Fibroblast of lung (primary cell): ENCODE measurements at places on chromosomes 4 and X. TPM values are rescaled to one million over a fixed set of nuclear protein-coding genes. Genes with fewer than 3 reads are reported as not detected.

The PHOX2B gene
- not detected in 2 replicates for total RNA-seq

GRCh38 chr4:16692046-16692445 lies 206.4 kb downstream of the LDB2 start:
- H3K27me3 ChIP-seq: no peaks in the 10 kb centered on the region
- no peak overlapping the region for H3K4me3 ChIP-seq
- H3K27ac ChIP-seq: no peak overlapping the region
- DNase-seq: peak; percentile 85

DNA sequence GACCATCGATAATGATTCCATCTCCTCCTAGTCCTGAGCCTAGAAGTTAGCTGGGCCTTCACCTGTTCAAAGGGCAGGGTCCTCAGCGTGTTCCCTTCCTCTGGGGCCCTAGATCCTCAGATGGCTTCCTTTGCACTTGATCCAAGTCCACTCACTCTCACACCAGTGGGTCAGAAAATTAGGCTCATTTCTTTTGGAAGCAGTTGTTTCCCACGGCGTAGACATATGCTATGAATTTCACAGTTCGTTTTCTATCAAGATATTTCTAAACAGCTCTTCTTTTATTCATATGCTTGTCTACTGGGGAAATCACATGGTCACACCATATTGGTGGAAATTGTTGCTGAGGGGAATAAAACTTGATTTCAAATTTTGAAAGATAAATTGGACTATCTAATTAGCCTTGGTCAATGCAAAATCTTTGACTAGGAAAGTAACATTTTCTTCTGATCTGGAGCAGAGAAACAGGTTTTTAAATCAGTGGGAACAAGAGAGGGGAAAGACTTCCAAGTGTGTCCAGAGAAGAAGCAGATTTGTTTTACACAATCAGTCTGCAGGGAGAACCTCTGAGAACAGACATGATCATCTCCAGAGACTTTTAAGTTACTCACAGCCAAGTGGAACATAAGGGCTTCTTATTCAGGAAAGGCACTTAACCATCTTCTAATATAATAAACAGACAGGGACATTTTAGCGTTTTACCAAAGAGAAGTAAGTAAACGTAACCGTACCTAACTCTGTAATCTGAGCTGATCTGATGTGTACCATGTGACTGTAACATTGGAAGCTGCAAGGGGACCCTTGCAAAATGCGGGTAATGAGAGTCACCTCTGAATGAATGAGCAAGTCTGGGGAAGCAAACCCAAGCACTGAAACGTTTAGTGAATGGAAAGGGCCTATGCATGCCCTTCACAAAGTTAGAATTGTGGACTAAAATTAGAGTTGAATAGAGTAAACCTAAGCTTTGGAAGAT lies 455.7 kb upstream of the FAT1 start:
- peak; percentile 4 for DNase-seq
- peaks cover 2% of the 10 kb centered on the region for H3K27me3 ChIP-seq
- no peaks in the 10 kb centered on the region for H3K36me3 ChIP-seq
- no peak overlapping the region for H3K27ac ChIP-seq
- no peak overlapping the region for H3K4me3 ChIP-seq

The ATP6AP2 gene
- 130 and 164 TPM in 2 replicates for total RNA-seq

The EPGN gene
- total RNA-seq: 0.26 TPM in 1 of 2 replicates, not detected in the other

DNA sequence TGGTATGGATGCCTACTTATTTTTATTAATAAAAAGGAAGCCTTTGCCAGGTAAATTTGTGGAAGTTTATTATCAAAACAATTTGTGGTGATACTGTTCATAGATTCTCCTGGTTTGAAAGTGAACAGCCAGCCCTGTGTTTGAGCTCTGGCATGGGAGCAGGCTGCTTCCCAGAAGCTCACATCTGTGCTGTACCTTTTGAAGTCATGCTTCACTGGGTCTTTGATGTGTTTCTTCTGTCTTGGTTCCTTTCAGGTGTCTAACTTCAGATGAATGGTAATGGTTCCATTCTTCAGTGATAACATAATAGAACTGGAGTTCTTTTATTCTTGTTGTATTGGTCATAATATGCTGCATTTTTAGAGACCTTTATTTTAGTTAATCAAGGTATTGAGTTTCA lies 85.5 kb downstream of the BMPR1B start:
- no peaks in the 10 kb centered on the region for H3K36me3 ChIP-seq
- H3K4me1 ChIP-seq: no peaks in the 10 kb centered on the region
- no peaks in the 10 kb centered on the region for H3K27me3 ChIP-seq
- H3K4me3 ChIP-seq: no peak overlapping the region
